ENCODE measurements at places on chromosomes 5 and 9. TPM values are rescaled to one million over a fixed set of nuclear protein-coding genes. Genes with fewer than 3 reads are reported as not detected.

DNA sequence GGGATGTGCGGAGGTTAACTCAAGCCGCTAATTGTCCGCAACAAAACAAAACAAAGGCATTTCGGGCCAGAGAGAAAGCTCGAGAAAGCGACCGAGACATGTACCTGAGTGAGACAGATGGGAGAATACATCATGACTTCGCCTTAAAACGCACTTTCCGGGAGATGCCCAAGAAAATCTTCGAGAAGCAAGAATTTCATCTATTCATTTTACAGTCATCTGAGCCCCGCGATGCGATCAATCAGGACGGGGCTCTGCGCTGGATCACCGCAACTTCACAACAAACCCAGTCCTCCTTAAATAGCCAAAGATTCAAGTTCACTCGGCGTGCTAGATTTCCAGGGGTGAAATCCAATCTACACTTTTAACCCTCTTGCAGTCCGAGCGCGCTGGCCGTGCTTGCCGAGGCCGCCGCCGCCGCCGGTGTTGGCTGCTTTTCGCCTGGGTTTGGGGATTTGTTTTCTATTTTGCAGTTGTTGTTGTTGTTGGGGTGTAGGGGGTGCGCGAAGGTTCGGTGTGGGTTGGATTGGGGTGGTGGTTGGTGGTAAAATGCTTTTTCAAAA is 482 bp downstream of the NFIB start:
- peak overlapping the region; percentile 100 for H3K27ac ChIP-seq
- no peaks in the 10 kb centered on the region for H3K36me3 ChIP-seq
- no peaks in the 10 kb centered on the region for H3K4me1 ChIP-seq

FGF18 gene
- total RNA-seq: 11.2 TPM

DNA sequence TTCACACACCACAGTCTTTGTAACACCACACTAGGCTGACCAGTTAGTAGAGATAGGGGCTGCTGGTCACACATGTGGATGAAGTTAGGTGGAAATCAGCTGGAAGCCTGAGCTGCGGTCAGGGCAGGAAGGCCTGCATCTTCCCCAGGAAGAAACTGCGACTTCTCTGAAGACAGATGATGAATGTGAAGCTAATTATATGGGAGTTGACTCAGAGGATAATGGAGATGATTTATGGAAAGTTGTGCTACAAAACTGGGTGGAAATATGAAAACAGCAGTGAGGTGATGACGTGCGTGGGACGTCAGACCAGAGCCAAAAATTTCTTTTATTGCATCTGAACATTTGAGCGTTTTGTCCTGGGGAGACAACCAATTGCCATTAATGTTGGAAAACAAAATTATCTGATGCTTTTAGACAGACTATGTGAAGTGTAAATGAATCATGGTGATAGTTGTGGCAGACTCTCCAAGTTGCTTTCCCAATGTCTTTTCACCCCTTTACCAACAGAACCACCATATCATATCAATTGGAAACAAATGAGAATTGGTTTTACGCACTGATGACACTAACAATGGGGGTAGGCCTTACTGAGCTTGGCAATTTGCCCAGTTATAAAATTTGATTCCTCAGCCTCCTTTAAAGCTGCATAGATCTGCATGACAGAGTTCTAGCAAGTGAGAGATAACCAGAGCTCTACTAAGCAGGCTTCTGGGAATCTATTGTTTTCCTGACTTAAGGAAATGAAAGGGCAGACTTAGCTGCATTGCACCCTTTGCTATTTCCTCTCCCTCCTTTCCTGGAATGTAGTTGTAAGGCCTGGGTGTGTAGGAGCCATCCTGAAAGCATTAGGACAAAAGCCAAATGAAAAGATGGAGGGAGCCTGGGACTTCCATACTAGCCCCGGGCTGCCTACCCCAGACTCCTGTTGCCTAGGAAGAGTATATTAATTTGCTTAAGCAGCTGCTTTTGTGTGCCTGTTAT is 84.0 kb downstream of the RAB3C start:
- no peak overlapping the region for H3K4me3 ChIP-seq
- no peak for DNase-seq

GRCh38 chr9:111148052-111149017 is 110.1 kb upstream of the LPAR1 start:
- no peaks in the 10 kb centered on the region for H3K27me3 ChIP-seq
- no peak overlapping the region for H3K4me3 ChIP-seq
- no peak overlapping the region for H3K27ac ChIP-seq
- H3K4me1 ChIP-seq: no peaks in the 10 kb centered on the region
- DNase-seq: no peak

GRCh38 chr5:59187857-59188256 is 605.0 kb downstream of the RAB3C start:
- H3K4me1 ChIP-seq: peaks cover 40% of the 10 kb centered on the region
- no peak overlapping the region for H3K27ac ChIP-seq
- no peaks in the 10 kb centered on the region for H3K27me3 ChIP-seq

CATSPER3 gene
- total RNA-seq: 0.69 TPM

GRCh38 chr5:1698589-1699316 is 100.9 kb downstream of the MRPL36 start:
- H3K27ac ChIP-seq: no peak overlapping the region
- H3K27me3 ChIP-seq: no peaks in the 10 kb centered on the region
- H3K4me1 ChIP-seq: no peaks in the 10 kb centered on the region
- DNase-seq: no peak

- no peak overlapping the region for H3K27ac ChIP-seq
- H3K36me3 ChIP-seq: no peaks in the 10 kb centered on the region
- H3K4me3 ChIP-seq: no peak overlapping the region
- H3K27me3 ChIP-seq: peaks cover 100% of the 10 kb centered on the region
- DNase-seq: no peak
- H3K4me1 ChIP-seq: peaks cover 49% of the 10 kb centered on the region
These were observed 12.5 kb downstream of the LHX6 start for GRCh38 chr9:122216138-122216797.

DNA sequence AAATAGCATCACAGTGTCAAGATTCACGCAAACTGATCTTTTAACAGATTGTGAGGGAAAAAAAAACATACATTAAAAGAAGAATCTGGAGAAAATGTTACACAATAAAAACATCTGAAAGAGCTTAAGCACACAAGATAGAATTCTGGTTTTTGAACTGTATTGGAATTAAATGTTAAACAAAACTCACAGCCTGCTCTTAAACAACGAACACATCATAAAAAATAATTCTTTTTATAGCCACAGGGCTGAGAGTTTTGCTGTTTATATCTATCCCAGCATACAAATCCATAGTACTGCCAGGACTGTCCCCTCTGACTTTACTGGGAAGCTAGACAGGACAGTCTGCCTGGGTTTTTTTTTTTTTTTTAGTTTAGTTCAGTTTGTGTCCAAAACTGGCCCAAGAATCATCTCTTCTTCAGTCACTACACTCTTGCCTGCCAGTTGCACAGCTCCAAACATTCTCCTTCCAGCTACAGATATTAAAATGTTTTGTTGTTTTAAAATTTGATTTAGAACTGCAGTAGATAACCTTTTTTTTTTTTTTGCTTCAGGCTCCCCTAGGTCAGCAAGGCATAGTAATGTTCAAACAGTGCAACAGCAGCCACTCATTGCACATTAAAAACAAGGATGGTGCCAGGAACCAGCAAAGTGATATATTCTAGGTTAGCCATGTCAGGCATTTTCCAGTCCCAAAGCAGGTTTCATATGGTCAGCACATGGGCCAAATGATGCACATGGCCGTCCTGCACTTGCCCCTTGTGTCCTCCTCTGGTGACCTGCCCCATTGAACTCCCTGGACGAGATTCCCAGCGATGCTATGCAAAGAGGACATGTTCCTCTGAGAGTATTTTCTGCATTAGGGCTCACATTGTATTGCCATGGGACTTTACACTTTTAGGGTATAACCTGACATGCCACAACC is 173.6 kb downstream of the ARL15 start:
- H3K4me3 ChIP-seq: no peak overlapping the region
- no peaks in the 10 kb centered on the region for H3K36me3 ChIP-seq
- peaks cover 12% of the 10 kb centered on the region for H3K4me1 ChIP-seq
- no peak overlapping the region for H3K27ac ChIP-seq
- no peak for DNase-seq
- no peaks in the 10 kb centered on the region for H3K27me3 ChIP-seq

DNA sequence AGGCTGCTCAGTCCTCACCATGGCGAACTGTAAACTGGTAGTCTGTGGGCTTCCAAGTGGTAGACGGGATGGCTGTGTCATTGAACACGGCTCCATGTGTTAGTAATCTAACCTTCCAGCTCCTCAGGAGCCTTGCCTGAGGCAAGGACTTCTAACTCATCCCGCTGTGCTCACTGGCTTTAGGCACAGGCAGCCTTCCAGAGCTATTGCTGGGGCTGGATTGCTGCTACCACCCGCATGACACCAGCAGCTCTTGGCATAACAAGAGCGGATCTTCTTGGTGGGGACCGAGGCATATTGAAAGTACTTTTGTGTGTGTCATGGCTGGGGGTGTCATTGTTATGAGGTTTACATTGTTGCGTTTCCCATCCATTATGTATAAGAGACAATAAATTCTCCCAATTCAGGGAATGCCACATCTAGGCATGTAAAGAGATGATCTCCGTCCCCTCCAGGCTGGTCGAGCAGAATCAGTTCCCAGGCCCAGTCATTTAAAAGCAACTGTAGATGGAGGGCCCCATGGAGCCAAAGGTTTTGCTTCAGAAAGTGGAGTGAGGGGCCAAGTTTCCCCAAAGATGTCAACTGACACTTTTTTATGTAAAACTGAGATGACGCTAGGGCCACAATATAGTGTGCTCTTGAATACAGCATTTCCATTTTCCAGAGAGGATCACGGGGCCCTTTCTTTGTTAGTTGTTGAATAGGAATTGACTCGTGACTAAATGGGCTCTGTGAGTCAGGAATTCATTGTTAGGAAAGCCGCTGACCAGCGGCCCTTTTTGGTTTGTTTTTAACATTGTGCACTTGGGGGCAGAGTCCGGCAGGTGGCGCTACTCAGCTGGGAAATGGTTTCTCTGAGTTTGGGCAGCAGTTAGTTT is 759.5 kb downstream of the TAF11L14 start:
- H3K4me3 ChIP-seq: no peak overlapping the region
- no peaks in the 10 kb centered on the region for H3K4me1 ChIP-seq
- no peak overlapping the region for H3K27ac ChIP-seq
- peak; percentile 24 for DNase-seq
- H3K27me3 ChIP-seq: no peaks in the 10 kb centered on the region

DNA sequence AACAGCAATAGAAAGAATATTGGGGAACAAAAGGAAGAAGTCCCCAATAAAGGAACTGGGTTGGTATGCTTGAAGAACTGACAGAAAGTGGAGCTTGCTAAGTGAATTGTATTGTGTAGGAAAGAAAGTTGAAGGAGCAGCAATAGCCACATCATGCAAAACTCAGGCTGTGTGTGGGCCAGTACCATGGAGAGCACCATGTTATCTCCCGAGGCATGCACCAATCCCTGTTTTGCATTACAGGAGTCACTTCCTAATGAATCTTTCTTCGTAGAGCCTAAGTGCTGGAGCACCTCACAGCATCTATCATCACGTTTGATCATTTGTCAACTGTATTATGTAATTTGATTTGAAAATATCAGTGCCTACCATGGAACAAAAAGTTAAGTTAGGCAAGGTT is 137.7 kb upstream of the NMUR2 start:
- DNase-seq: no peak
- no peaks in the 10 kb centered on the region for H3K27me3 ChIP-seq
- H3K27ac ChIP-seq: no peak overlapping the region
- no peaks in the 10 kb centered on the region for H3K4me1 ChIP-seq
- H3K4me3 ChIP-seq: no peak overlapping the region
- no peaks in the 10 kb centered on the region for H3K36me3 ChIP-seq

DNA sequence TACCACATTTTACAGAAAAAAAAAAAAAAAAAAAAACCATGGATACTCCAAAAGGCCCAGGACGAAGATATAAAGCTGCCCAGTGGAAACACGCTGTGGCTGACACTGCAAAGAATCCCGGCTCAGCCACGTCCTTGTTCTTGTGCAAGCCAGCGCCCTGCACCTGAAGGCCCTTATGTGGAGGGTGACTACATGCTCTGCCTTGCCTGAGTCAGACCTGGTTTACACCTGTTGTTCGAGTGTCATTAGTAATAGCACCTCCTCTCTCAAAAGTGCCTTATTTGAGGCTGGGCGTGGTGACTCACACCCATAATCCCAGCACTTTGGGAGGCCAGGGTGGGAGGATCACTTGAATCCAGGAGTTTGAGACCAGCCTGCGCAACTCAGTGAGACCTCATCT is 54.3 kb upstream of the ZSWIM6 start:
- H3K27ac ChIP-seq: no peak overlapping the region
- no peaks in the 10 kb centered on the region for H3K4me1 ChIP-seq

DNA sequence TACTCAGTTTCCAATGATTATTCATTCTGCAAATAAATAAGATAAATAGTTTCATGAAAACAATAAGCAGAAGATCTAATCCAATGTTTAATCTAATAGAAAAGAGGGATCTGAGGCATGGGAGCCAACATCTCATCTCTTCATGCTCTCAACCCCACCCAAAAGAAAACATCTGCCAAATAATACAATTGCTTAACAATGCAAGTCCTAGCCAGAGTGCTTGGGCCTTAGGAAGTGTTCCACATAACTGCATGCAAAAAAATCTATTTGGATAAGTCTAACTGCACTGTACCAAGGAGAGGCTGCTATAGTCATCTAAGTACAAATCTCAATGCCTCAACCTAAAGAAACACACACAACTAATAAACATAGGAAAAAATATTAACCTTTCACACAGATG is 606.0 kb downstream of the CDH9 start:
- H3K27ac ChIP-seq: no peak overlapping the region
- H3K36me3 ChIP-seq: no peaks in the 10 kb centered on the region
- H3K27me3 ChIP-seq: no peaks in the 10 kb centered on the region
- H3K4me1 ChIP-seq: no peaks in the 10 kb centered on the region
- DNase-seq: no peak

DNA sequence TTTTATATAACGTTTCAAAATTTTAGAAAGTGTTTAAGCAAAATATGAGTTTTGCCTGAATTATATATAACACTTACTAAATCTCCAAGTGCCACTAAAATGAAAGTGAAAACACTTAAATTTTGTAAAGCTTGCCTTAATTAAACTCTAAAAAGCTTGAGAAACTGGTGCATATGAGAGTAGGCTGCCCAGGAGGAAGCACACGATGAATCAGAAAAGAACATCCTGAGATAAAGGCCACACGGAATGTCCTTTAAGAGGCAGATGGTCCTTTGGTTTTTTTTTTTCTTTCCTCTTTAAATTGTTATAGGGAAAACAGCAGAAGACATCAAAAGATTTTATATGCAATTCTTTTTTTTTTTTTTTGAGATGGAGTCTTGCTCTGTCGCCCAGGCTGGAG is 60.3 kb downstream of the HABP4 start:
- peaks cover 16% of the 10 kb centered on the region for H3K36me3 ChIP-seq
- H3K27me3 ChIP-seq: no peaks in the 10 kb centered on the region
- DNase-seq: no peak

GRCh38 chr5:17805227-17805825 is 171.1 kb downstream of the TAF11L14 start:
- no peak overlapping the region for H3K4me3 ChIP-seq
- H3K27me3 ChIP-seq: no peaks in the 10 kb centered on the region
- no peaks in the 10 kb centered on the region for H3K4me1 ChIP-seq
- H3K36me3 ChIP-seq: no peaks in the 10 kb centered on the region
- H3K27ac ChIP-seq: no peak overlapping the region

- no peak for DNase-seq
- H3K4me1 ChIP-seq: no peaks in the 10 kb centered on the region
- H3K4me3 ChIP-seq: no peak overlapping the region
- H3K36me3 ChIP-seq: peaks cover 40% of the 10 kb centered on the region
- H3K27ac ChIP-seq: no peak overlapping the region
These were observed 29.3 kb downstream of the AMBP start for GRCh38 chr9:114048533-114049415.
